ENCODE measurements at places on chromosomes 7 and 10. TPM values are rescaled to one million over a fixed set of nuclear protein-coding genes. Genes with fewer than 3 reads are reported as not detected.

Gene CLCN1
- polyA plus RNA-seq: 1.6 TPM

Gene ADAM12
- 2.2 TPM for polyA plus RNA-seq

- DNase-seq: no peak
These were observed 78.4 kb upstream of the AFAP1L2 start for GRCh38 chr10:114482480-114483304.

- peak; percentile 17 for DNase-seq
These were observed 193.8 kb upstream of the CCDC6 start for GRCh38 chr10:60099998-60100747.

GRCh38 chr10:132963430-132963960 lies 21.1 kb upstream of the CFAP46 start:
- no peak for DNase-seq

DNA sequence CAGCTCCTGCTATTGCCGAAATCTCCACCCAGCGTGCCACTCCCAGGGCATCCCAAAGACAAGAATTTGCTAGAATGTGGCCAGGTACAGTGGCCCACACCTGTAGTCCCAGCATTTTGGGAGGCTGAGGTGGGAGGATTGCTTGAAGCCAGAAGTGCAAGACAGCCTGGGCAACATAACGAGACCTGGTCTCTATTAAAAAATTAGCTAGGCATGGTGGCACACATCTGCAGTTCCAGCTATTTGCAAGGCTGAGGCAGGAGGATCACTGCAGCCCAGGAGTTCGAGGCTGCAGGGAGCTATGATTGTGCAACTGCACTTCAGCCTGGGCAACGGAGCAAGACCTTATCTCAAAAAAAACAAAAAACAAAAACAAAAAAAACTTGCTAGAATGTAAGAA lies 73.3 kb upstream of the LYZL2 start:
- no peak for DNase-seq

- peak; percentile 84 for DNase-seq
These were observed 8.8 kb downstream of the TNS3 start for GRCh38 chr7:47572939-47573757.

Gene PKD2L1
- 0.48 TPM for polyA plus RNA-seq

Gene CRHR2
- polyA plus RNA-seq: 0.31 TPM

- no peak for DNase-seq
These were observed 5.6 kb upstream of the TBX20 start for GRCh38 chr7:35259523-35259908.

- peak; percentile 43 for DNase-seq
These were observed 76.2 kb downstream of the CHN2 start for GRCh38 chr7:29270594-29271318.

GRCh38 chr10:16698461-16698860 lies 118.8 kb downstream of the RSU1 start:
- DNase-seq: no peak

Gene ADRB1
- 0.64 TPM for polyA plus RNA-seq

- no peak for DNase-seq
These were observed 37.5 kb downstream of the GNA12 start for GRCh38 chr7:2806571-2806970.

Measured in large intestine (tissue), 12 donors.